ENCODE measurements at places on chromosomes 3 and 15.
A peak's percentile ranks its signal among the peaks of the same experiment; 100 is the strongest.

- DNase-seq = no peak
These were observed 358.4 kb upstream of the NR2F2 start for GRCh38 chr15:95972041-95972553.

DNA sequence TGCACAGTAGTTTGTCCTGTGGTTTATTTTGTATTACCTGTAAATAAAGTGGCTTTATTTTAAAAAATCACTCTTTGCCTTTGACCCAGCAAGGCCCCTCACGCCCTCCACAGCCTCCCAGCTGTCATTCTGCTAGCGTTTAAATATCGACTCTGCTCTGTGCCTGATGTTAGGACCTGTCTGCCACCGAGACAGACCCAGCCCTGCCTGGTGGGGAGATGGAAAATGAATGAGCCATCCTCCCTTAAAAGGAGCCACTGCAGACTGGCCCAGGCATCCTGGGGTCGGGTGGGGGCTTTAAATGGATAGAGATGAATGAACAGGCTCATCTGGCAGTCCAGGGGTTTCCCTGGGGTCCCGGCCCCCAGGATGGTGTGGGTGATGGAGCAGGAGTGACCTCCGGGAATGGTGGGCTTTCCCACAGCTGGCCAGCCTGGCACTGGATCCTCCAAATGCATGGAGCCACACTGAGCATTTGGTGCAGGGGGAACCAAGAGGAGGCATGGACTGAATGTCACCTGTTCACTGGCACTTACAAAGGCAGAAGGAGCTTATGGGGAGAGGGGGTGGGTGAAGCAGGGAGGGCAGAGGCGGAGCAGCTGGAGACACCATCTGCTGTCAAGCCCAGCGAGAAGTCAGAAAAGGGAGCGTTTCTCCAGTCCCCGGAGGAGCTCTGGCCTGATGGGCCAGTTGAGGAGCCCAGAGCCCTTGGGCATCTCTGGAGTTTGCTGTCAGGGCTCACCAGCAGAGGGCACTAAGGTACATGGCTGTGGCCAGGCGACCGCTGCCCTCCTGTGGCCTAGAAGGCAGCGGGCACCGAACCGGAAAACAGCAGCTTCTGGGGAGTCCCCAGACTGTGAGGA is 11.9 kb downstream of the GRM2 start:
- peak; percentile 91 for DNase-seq

DNA sequence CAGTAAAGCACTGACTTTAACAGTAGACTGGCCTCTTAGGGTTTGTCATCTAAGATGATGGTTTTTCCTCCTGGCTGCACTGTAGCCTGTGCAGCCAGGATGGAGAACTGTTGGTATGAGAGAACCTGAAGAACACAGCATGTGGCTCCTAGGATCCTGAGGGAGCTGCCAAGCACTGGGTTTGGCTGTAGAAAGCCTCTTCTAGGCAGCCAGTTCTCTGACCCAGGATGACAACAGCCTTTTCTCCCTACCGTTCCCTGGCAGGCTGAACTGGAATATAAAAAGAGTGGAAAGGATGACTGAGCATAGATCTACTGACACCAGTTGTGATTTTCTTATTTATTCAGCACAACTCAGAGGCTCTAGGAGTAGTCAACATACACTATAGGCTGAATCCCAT is 34.3 kb upstream of the MANF start:
- DNase-seq = no peak

DNA sequence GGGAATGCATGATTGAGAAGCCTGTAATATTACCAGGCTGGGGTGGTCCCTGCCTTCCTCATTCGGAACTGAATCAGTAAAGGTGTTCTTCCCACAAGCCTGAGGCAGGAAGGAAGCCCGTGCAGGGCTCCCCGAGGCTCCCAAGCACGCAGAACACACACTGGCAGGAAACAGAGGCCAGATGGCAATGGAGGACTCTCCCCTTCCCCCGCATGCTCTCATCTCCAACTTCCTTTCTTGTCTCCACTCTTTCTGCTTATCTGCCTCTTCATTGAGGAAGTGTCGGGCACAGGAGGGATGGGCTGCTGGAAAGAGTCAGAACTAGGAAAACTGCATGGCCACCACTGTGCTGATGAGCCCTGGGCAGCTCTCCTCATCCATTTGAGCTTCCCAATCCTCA is 123.5 kb downstream of the NUP210 start:
- DNase-seq = no peak

DNA sequence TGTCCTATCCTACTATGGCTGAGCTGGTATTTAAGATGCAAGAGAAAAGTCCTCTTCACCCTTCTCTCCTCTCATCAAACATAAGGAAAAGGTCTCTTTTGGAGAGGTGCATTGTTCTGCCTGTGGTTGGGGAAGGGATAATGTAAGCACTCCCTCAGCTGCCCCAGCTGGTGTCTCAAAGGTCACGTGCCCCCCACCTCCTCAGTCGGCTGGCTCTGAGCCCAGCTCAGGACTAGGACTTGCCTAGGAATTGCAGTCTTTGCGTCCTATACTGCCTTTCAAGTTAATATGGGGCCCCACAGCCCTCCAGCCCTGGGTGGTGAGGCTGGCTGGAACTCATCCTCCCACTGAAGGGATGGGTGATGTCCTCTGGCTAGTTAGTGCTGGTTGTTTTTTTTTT is 29.7 kb downstream of the OR4F15 start:
- DNase-seq = no peak

- DNase-seq = no peak
These were observed 8.6 kb upstream of the ISG20 start for GRCh38 chr15:88630141-88630721.

- no peak for DNase-seq
These were observed 4.2 kb downstream of the MFGE8 start for GRCh38 chr15:88908697-88909621.

DNA sequence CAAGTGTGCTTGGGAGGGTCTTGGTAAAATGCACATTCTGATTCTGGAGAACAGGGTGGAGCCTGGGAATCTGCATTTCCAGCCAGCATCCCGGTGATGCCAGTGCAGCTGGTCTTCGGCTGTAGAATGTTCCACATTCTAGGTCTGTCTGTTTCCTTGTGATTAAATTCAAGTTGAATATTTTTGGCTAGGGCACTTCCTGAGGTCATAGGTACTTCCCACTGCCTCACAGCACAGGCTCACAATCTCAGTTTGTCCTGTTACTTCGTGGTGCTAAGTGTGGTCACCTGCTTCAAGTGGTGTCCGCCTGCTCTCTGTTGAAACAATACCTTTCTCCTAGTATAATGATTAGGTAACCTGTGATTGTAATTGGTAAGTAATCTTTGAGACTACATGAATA is 40.1 kb downstream of the FLNB start:
- no peak for DNase-seq

GRCh38 chr3:190903156-190903555 is 40.7 kb upstream of the GMNC start:
- DNase-seq = no peak

GRCh38 chr3:177521305-177521704 is 324.0 kb upstream of the TBL1XR1 start:
- peak; percentile 78 for DNase-seq

- no peak for DNase-seq
These were observed 58.9 kb upstream of the LINGO1 start for GRCh38 chr15:77691607-77692006.

DNA sequence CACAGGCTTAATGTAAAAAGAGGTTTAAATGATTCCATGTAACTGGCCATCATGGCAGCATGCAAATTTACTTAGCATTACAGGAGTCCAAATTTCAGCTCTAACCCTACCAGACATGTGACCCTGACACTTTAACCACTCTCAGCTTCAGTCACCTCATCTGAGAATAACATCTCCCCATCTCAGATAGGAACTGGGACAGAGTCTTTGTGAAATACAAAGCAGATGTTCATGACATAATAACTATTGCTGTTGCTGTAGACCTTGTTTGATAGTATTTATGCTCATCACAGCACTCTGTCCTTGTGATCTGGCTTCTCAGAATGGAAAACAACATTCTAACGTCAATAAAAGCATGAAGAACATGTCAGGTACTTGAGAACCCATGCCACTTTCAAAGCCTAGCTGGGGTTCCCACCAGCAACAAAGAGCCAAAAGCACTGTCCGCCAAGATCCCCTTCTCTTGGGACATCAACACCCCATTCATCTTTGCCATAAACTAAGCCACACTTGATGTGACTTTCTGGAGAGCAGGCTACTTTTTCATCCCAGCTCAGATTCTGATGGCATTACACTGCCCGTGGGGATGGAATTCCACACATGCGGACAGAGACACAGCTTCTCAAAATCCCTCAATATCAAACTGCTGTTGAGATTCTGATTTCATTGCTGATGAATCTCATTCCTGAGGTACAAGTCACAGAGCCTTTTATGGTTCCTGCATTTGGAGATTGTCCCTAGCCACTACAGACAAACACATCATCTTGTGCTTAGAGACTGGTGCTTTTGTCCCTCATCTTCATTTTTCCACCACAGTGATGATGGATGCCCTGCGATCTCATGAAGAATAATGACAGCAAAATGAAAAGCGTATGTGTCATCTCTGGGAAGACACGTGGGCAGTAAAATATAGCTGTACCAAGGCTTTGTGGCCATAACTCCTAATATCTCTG is 202.7 kb downstream of the TNIK start:
- no peak for DNase-seq

DNA sequence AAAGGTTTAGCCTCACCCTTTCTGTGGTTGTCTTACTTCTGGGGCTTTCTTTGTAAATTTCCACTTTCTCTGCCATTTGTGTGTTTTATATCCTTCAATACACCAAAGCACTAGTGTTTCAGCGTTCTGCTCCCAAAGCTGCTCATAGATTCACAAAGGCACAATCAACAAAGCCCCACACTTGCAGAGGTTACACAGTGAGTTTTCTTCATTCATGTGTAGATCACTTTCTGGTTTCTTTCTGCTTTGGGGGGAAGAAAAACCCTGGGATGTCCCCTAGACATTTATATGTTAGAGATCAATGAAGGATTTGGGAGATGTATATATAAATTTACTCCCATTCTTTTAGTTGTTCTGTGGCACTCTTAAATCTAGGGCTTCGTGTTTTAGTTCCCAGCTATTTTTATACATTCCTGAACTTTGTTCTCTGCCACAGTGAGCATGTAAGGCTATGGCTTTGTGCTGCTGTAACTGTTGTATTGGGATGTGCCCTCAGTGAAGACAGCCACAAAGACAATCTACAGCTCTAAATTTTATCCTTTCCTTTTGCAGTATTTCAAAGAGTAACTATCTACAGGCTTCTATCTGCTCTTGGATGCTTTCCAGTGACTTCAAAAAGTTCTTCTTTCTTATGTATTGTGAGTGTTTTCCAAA is 636.5 kb downstream of the ZBBX start:
- no peak for DNase-seq

GRCh38 chr15:91925794-91926193 is 72.3 kb downstream of the SLCO3A1 start:
- no peak for DNase-seq

GRCh38 chr3:190826018-190826417 is 36.5 kb downstream of the GMNC start:
- DNase-seq = no peak

DNA sequence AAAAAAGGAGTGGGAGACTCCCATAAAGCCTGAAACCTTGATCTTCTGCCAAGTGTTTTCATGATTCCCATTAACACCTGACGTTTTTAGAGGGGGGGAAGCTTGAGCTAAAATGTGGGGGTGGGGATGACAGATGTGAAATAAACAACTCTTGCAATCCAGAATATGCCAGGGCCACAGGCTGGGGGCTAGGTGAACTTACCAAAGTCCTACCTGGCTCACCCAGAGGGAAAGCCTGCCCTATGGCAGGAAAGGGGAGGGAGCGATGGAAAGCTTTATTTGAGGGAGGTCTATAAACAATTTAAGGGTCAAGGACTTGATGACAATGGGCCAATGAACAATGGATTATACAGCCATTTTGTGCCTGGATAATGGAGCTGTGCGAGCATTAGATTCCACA is 108.3 kb downstream of the LRIG1 start:
- no peak for DNase-seq

DNA sequence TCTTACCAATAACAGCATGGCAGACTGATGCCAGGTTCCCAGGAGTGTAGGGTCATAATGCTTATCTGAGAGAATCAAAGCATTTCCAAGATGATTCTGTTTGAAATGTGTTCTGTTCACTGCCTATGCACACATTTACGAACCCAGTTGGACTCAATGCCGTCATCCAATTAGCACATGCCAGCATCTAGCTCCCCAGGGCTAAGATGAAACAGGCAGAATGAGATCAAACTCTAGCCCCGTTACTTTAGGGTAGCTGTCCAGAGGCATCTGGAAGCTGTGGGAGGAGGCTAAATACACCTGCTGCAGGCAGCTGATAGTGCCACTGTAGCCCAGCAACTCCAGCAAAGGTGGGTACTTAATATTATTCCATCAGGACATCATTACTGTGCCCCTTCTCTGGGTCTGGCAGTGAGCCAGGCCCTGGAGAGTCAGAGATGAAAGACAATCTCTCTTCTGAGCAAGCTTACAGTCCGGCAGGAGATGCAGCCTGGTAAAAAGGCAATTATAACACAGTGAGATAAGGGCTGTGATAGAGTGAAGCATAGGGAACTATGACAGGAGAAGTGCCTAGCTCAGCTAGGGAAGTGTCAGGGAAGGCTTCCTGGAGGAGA is 156.4 kb upstream of the PPP2R3A start:
- no peak for DNase-seq

GRCh38 chr3:43525941-43526607 is 95.7 kb downstream of the ANO10 start:
- no peak for DNase-seq

GRCh38 chr3:142210608-142211007 is 14.8 kb downstream of the GK5 start:
- DNase-seq = no peak

Data from ELF-1 (cell line).